GM10248 (cell line): ENCODE measurements at places on chromosomes 3 and 15.

DNA sequence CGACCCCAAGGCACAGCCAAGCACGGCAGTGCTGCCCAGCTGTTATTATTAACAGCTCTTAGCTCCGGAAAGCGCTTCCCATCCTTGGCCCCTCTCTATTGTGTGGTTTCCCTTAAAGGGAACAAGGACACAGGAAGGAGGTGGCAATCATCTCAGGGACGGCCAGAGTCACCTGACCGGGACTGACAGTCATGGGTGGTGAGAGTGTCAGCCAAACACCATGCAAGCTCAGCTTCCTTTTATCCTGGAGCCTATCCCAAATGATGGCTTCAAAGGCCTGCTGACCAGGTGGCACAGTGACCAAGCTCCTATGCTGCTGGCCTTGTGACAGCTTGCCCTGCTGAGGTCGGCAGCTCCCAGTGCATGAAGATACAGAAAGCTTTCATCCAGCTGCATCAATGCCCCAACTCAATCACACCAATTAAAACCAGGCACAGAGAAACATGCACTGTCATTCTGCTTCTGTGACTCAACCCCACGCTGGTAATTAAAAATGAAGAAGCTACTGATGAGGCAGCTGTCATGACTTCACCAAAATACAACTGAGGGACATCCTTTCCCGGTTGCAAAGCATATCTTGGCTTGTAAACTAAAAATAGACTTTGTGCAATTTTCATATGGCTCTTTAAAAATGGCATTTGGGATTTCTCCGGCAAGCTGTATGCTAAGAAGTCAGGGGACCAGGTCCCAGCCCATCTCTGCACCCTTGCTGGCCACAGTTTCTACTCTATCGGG, 34.0 kb downstream of the PCSK6 start:
- DNase-seq, result no peak

GRCh38 chr15:70257573-70258248, 160.0 kb upstream of the TLE3 start:
- DNase-seq, result no peak

DNA sequence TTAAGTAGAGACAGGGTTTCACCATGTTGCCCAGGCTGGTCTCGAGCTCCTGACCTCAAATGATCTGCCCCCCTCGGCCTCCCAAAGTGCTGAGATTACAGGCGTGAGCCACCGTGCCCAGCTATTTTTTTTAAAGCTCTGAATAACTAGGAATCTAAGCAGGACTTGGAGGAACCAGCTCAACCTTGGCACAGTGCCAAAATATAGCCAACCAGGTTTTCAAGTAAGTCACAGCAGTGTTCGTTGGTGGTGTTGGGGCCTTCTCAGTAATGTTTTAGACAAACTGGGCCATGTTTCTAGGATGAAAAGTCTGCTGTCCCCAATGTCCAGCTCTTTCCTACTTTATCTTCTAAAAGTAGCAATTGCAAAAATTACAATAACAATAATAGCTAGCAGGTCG, 6.4 kb upstream of the ADAM10 start:
- DNase-seq, result no peak

GRCh38 chr3:16260046-16260445, 4.7 kb downstream of the DPH3 start:
- DNase-seq, result no peak

GRCh38 chr3:166405465-166405864, 568.2 kb upstream of the BCHE start:
- no peak for DNase-seq

- DNase-seq, result no peak
Observed at GRCh38 chr3:14845826-14846225, 27.1 kb downstream of the FGD5 start.

DNA sequence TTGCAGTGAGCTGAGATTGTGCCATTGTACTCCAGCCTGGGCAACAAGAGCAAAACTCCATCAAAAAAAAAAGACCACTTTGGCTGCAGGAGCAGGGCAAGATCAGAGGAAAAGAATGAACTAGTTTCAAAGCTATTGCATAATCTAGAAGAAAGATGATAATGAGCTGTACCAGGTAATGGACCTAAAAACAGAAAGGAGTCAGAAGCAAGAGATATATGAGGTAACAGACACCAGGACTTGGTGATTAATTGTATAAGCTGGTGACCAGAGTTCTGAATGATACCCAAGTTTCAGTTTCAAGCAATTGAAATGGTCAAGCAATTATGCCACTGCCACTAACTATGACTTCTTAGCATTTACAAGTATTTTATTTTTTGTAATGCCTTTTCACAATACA, 2.9 kb downstream of the POLQ start:
- no peak for DNase-seq

DNA sequence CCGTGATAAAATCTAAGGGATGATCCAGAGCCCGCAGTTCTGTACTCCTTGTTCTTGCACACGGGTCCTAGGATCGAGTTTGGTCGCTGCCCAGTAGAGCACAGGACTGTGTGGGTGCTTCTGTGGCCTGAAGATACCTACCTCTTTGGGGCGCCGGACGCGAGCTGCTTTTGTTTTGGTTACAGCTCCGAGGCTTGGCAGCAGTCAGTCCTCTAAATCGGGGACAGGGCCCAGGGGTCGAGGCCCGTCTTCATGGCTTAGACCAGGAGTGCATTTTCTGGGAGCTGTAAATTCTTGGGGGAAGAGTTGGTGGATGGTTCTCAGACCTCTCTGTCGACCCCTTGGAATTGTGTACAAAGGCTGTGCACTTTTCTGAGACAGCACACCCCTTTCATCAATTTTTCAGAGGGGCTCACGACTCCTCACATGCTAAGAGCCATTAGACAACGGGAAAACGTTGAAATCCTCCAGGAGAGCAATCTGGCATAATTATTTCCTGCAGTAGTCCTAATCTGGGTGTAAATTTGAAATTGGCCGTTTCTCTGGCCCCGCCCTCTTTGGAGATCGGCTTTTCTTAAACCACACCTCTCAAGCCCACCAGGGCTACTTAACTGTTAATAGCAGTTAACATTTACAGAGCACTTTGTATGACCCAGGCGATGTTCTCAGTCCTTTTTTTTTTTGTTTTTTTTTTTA, 928 bp downstream of the CEP97 start:
- DNase-seq, result no peak
